Esophagus muscularis mucosa (tissue), 4 donors: ENCODE measurements at places on chromosomes 7 and 10. TPM values are rescaled to one million over a fixed set of nuclear protein-coding genes. Genes with fewer than 3 reads are reported as not detected.

Gene DOCK4
- 14.0 TPM for total RNA-seq

DNA sequence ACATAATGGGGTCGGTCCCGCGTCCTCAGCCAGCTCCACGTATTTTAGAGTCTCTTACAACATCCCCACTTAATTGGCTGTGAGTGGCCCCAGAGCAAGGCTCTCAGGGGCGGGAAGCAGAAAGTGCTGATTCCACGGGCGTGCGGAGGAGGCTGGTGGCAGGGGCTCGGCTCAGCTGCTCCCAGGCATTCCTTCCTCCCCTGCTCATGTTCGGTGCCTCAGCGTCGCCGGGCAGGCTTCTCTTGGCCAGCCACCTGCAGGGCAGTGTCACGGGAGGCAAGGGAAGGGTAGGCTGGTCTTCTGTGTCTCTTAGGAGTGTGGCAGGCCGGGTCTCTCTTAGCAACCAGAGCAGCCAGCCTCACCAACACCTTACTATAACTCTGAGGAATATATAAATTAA is 33.8 kb downstream of the IL15RA start:
- DNase-seq, result no peak

DNA sequence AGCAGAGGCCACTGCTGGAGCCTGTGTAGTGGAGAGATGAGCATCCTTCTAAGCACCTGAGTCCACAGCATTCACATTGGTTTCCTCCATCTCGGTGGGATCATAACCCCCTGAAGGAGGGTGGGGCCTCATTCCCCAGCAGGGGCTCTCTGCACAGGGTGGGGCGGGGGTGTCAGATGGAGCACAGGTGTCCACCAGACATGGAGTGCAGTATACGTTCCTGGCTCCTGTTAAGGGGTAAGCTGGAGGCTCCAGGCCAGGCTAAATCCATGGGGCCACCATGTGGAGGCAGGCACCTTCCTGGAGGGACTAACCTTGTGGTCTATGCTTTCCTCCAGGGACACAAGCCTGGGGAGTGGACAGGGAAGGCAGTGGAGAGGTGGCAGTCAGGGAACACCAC is 252.6 kb downstream of the GRID1 start:
- DNase-seq, result no peak

Gene MET
- total RNA-seq, result 12.0 TPM

DNA sequence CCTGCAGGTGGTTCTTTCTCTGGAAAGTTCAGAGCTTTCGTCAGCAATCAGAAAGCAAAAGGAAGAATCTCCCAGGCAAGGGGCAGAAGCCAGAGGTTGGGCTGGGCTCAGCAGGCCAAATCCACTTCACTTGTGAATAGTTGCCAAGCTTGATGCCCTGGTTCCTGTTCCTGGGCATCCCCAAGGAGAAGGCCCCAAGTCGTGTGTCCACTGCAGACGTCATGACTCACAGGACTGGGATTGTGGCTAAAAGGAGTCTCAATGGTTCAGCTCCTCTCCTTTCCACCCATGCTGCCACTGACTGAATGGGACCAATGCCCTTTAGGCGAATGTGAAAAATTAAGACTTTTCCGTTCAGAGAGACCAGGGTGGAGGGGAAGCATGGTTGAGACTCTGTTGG is 38.6 kb upstream of the TRIM8 start:
- DNase-seq, result no peak

GRCh38 chr10:99648717-99649116 is 10.6 kb upstream of the ENTPD7 start:
- no peak for DNase-seq
